ENCODE measurements at places on chromosomes 2 and 18.

GRCh38 chr2:17461087-17461475 lies 57.2 kb downstream of the RAD51AP2 start:
- no peak for DNase-seq

GRCh38 chr2:64219149-64219548 lies 74.9 kb upstream of the PELI1 start:
- no peak for DNase-seq

GRCh38 chr2:201130524-201131186 lies 14.7 kb downstream of the CFLAR start:
- no peak for DNase-seq

DNA sequence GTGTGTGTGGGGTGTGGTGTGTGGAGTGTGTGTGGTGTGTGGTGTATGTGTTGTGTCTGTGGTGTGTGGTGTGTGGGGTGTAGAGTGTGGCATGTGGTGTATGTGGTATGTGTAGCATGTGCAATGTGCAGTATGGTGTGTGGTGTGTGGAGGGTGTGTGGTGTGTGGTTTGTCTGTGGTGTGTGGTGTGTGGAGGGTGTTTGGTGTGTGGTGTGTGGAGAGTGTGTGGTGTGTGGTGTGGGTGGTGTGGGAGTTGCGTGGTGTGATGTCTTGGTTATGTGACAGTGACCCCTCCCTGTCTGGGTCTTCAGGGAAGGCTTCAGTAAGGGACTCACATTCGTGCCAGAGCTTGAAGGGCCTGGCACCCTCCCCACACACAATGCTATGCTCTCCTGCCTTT lies 718.2 kb upstream of the SOX11 start:
- no peak for DNase-seq

- DNase-seq: no peak
Measured at GRCh38 chr2:151762694-151763093, 28.4 kb upstream of the NEB start.

- DNase-seq: no peak
Measured at GRCh38 chr2:38605298-38605830, 2.6 kb upstream of the HNRNPLL start.

DNA sequence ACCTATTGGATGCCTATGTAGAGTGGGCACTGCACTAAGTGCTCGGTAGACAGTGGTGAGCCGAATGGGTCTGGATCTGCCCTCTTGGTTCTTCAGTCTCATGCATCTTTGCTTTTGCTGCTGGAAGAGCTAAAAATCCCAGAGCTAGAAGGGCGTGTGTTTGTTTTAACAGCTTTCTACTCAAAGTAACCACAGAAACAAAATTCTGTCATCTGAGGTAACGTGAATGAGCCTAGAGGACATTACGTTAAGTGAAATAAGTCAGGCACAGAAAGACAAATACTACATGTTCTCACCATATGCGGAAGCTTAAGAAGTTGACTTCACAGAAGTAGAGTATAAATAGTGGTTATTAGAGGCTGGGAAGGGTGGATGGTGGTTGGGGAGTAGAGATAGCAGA lies 119.8 kb downstream of the PLB1 start:
- no peak for DNase-seq

GRCh38 chr18:13436576-13436975 lies 218.0 kb downstream of the LDLRAD4 start:
- DNase-seq: no peak

DNA sequence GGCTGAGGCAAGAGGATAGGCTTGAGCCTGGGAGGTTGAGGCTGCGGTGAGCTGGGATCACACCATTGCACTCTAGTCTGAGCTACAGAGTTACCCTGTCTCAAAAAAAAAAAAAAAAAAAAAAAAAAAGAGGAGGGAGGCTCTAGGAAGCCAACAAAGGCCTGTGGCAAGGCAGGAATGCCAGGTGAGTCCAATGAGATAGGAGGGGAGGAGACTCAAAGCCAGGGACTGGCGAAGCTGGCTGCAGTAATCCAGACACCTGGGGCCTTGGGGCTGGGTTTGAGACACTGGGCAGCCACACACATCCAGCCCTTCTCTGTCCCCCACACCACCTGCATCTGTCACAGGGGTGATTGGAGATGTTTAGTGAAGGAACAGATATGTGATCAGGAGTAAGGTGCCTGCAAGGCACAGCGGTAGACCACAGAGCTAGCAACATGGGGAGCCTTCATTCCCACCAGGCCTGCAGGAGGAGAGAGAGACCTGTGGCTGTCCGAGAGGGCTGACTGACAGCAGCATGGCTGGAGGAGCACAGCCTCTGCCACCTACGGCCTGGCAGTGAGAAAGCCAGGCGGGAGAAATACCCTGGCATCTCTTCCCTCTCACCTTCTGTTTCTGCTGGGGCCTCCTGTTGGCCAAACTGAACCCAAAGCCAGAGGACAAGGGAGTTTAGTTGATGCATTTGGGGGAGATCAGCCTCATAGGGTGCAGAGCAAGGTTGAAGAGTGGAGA lies 9.5 kb downstream of the CHPF start:
- DNase-seq: no peak

DNA sequence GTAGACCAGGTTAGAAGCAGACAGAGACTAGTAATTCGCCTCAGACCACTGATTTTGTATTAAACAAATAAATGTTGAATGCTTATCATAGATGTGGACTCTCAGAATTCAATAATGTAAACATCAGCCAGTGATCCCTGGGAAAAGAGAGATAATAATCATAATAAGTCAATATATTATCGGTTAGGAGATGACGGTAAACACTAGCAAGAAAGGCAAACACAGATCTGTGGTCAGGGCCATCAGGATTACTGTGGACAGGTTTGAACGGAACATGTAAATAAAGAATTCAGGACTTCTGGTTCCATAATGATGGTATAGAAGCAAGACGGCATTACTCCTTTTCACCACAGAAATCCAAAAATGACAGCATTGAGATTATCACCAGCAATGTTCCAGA lies 861.6 kb downstream of the CBLN2 start:
- DNase-seq: no peak

- DNase-seq: no peak
Measured at GRCh38 chr2:177604271-177605065, 211.9 kb downstream of the AGPS start.

- no peak for DNase-seq
Measured at GRCh38 chr2:169815849-169816248, 8.9 kb downstream of the METTL5 start.

DNA sequence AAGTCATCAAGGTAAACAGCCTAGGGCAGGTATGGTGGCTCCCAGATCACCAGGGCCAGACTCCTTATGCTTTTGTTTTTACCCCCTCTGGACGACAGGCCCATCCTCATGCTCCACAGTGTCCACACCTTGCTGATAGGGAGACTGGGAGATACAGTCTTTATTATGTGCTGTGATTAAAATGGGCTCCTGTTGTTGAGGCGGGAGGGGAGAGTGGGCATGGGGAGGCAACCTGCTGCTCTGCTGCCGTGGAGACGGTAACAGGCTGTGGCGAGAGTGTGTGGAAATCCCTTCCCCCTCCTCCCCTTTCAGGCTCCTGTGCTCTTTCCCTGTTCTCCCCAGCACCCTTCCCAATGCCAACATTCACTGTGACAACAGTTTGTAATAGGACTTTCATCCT lies 38.2 kb upstream of the PNO1 start:
- DNase-seq: no peak

GRCh38 chr18:3293196-3293951 lies 31.4 kb downstream of the MYL12B start:
- no peak for DNase-seq

DNA sequence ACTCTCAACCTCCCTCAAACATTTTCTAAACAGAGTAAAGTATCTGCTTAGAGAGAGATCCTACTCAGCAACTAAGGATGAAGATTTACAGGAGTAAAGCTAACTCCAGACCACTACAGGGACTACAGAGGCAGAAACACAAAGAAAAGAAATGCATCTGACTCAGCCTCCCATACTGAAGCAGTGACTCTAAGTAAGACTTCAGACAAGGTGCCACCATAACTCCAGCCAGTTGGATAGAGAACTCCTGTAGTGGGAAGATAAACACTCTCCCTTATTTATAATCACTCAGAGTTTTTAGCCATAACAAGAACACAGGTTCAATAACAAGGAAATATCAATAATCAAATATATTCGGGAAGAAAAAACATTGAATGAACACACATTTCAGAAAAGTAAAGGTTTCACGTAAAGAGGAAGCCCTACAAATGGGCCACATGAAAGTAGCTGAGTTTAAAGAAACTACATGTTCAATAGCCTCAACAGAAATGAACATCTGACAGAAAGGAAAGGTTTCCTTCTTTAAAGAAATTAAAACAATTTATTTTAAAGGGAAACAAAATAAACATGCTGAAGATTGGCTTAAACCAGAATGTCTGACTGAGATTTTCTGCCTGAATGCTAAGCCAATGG lies 519.9 kb downstream of the KCNJ3 start:
- DNase-seq: no peak

DNA sequence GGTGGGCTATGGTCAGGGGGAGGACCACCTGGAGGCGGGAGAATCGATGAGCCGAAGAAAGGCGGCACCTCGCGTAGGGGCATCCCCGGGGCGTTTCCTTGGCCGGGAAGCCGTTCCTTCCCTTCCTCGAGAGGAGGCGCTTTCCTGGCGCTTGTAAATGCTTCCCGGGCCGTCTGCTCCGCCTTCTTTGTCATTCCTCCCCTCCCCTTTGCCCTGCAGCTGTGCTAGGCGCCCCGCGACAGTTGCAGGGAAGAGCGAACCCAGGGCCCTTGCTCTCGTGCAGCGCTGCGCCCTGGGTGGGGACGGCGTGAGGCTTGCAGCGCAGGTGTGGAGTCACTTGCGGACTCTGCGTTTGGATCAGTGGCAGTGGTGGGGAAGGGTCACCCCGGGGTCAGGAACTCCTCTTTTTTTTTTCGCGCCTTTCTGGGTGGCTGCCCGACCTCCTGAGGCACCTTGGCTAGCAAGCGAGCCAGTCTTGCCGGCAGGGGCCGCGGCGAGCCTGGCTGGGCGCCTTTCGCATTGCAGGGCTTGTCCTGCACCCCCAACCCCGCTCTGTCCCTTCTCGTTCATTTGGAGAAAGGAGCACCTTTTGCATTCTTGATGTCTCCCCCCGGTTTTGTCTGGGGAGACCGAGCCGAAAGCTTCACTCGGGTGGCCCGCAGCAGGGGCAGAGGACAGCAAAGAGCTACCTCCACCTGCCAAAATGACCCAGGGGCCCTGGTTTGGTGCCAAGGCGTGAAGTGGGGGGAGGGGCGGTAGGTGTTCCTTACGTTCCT lies 858 bp downstream of the KCNS3 start:
- DNase-seq: no peak

- DNase-seq: no peak
Measured at GRCh38 chr2:171247741-171248662, 87.3 kb upstream of the TLK1 start.

- no peak for DNase-seq
Measured at GRCh38 chr2:134727385-134727784, 8.6 kb upstream of the TMEM163 start.

GRCh38 chr2:9208875-9209274 lies 2.3 kb downstream of the ASAP2 start:
- DNase-seq: no peak

DNA sequence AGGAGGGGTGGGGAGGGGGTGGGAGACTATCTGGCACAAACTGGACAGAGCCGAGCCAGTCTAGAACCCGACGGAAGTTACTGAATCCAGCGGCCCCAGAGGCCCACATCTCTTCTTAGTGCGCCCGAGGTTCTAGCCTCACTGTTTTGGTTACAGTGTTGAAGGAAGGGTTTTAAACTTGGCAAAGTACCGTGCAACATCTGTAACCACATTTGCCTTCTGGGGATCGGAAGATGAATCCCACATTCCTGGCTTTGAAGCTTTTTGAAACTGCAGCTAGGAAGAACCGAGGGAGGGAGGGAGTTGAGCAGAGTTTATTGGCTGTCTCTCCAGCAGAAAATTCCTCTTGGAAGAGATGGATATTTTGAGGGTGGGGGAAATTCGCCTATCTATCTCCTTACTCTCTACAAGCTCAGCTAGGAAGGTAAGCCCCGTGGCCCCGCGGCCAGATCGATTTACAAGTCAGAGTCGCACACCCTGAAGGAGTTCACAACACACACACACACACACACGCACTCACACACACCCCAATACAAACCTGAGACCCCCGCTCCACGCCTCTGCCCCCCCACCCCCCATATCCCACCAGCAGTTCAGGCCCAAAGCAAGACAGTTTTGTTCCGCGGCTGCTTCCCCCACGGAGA lies 1.0 kb downstream of the ACVR1 start:
- no peak for DNase-seq

GRCh38 chr2:121237336-121237979 lies 47.5 kb downstream of the TFCP2L1 start:
- no peak for DNase-seq

DNA sequence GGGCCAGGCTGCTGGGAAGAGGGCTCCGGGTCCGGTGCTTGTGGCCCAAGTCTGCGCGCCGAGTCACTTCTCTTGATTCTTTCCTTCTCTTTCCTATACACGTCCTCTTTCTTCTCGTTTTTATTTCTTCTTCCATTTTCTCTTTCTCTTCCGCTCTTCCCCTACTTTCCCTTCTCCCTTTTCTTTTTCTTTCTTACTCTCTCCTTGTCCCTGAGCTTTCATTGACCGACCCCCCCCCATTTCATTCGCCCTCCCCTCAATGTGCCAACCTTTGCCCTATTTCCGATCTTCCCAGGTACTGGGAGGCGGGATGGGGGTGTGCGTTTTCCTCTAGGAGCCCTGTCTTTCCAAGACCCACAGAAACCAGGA lies 1.8 kb downstream of the ONECUT2 start:
- DNase-seq: no peak

GRCh38 chr2:7070483-7070882 lies 153.3 kb downstream of the RNF144A start:
- DNase-seq: no peak

DNA sequence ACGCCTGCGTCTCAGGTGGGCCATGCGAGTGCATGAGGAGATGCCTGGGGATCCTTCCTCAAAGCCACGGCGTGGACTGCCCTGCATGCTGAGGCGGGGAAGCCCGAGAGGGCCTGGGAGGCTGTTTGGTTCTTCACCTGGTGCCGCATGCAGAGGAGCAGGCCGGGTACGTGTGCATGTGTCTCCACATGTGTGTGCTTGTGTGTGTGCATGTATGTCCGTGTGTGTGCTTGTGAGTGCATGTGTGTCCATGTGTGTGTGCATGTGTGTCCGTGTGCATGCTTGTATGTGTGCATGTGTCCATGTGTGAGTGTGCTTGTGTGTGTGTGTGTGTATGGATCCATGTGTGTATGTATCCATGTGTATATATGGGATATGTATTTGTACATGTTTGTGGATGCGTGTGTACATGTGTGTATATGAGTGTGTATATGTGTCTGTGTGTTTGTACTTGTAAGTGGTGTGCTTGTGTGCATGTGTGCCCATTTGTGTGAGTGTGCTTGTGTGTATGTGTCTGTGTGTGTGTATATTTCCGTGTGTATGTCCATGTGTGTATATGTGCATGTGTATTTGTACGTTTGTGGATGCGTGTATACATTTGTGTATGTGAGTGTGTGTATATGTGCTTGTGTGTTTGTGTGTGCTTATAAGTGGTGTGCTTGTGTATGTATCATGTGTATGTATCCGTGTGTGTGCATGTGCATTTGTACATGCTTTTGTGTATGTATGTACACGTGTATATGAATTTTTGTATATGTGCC lies 79.0 kb downstream of the PTGR3 start:
- DNase-seq: no peak

Data from stimulated activated CD4-positive, alpha-beta T cell treated with anti-CD3 and anti-CD28 coated beads, Interleukin-15, amount 100 ng/mL, for 1 hour (primary cell).